ENCODE measurements at places on chromosomes 1 and 21.

GRCh38 chr1:220159041-220159440, 65.1 kb downstream of the IARS2 start:
- DNase-seq = no peak

DNA sequence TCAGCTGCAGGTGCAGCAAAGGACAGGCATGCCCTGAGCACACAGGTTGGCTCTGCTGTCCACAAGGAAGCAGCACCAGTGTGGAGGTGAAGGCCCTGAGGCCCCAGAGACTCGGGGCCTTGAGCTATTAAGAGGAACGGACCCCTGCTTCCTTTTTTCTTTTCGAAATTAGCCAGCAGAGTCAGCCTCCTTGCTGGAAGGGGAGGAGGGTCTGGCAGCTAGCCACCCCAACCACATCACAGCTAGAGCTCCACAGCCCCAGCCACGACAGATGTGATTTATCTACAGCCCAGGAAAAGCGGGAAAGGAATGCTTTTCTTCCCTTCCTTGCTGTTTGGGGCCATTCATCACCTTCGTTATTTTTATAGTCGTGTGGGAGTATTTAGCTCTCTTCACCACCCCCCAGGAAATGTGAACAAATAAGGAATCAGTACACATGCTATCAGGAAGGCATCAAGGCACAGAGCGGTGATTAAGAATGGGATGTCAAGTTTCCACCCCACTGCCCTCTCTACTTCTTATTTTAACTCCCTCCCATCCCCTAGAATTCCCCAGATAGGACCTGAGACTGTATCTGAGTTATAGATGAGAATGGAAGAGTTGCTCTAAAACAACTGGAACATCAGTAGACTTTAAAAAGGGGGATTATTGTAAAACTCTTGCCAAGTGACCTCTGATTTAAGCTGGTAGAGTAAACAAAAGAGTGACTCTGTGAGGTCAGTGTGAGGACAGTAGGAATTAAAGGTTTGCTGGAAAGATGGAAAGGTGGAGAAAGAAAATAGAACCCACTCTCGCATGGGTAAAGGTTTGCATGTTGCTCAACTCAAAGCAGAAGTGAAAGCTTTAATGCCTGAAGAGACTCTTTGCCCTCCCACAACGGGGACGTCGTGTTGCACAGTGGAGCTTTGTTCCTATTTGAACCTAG, 224.7 kb upstream of the GJB5 start:
- no peak for DNase-seq

GRCh38 chr1:53410100-53410541, 49.1 kb upstream of the DMRTB1 start:
- DNase-seq = no peak

DNA sequence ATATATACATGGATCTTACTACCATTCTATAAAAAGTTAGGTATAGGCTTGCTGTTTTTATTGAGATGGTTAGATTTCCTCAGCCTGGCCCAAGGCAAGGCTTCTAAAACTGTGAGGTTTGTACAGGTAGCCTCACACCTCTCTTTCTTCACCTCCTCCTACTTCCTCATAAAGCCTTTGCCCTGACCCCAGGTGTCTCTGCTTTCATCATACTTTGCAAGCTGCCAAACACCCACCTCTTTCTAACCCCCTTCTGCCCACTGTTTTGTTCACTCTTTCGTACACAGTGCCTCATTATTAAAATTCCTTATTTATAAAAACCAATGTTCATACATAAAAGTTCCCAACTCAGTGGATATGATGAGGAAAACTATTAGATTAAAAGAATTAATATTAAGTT, 31.4 kb upstream of the SOAT1 start:
- DNase-seq = no peak

DNA sequence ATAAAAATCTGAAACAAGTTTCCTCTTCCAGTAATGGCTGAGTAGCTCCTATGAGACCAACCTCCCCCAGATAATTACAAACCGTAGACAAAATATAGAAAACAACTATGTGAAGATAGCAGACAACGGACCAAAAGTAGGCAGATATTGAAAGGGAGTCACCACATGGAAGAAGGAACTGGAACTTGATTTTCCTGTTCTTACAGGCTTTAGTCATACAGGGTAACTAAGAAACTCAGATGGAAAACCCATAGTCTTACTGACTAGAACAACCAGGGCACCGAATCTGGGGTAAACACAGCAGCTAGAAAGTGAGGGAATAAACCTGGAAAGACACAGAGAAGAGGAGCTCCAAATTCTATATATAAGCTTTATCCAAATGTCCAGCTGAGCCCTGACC, 26.0 kb downstream of the LMX1A start:
- DNase-seq = no peak
